ENCODE measurements at places on chromosomes 6 and 20.
A peak's percentile ranks its signal among the peaks of the same experiment; 100 is the strongest.

- DNase-seq: peak; percentile 12
These were observed 125.8 kb downstream of the MRPL14 start for GRCh38 chr6:44001318-44002066.

DNA sequence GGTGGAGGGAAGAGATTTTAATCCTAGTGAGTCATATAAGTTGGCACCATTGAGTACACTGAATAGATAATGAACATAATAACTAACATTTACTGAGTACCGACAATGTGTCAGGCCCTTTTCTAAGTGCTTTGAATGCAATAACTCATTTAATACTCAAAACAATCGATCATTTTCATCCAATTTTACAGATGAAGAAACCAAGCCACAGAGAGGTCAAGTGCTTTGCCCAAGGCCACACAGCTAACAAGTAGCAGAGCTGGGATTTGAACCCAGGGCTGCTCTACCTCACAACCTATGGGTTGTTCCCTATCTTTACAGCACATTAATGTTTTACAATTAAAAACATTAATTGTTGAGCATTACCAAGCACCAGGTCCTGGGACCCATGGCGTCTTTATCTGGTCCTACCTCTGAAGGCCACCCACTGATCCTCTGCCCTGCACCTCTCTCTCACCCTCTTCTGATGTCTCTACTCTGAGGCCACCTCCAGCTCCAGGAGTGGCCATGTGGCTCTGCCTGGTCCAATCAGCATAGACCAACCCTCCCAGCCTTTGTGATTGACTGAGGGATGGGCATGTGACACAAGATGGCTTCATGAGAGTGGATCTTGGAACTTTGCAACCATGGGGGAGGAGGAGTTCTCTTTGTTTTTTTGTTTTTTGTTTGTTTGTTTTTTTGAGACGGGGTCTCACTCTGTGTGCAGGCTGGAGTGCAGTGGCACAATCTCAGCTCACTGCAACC lies 83.9 kb downstream of the KCNB1 start:
- no peak for DNase-seq

DNA sequence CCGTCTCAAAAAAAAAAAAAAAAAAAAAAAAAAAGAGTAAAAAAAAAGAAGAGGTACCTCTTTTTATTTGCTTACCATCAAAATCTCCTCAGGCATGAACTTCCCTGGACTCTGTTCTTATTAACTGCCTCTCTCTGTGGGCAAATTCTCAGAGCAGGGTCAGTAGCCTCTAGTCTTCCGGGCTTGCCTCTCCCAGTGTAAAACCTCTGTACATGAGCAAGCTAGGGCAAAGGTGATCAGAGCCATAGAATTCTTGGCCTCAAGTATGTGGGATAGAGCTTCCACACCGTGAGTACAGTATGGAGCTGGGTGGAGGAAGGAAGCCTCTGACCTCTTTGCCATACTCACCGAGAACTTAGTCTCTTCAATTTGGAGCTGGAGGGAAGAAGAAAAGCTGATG lies 58.5 kb downstream of the TRPC4AP start:
- no peak for DNase-seq

DNA sequence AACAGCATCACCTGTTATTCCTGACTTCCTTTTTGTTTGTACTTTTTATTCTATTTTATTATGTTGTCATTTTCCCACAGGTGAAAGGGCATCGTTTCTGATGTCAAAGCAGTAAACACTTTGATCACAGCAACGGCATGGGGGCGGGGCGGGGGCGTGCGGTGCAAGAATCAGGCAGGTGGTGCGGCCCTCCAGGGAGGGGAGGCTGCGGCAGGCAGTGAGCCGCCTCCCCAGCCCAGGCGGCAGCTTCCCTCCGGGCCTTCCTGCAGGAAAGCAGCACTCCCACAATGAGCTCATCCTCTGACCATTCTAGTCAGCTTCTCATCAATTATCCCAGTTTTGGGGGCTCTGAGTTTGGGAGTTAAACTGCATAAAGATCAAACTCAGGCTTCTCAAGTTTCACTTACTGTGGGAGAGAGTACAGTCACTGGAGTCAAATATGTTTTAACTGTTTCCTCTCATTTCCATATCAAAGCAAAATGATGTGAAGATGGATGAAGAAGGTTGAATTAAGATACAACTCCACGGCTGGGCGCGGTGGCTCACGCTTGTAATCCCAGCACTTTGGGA lies 608.4 kb upstream of the AGPAT4 start:
- no peak for DNase-seq

DNA sequence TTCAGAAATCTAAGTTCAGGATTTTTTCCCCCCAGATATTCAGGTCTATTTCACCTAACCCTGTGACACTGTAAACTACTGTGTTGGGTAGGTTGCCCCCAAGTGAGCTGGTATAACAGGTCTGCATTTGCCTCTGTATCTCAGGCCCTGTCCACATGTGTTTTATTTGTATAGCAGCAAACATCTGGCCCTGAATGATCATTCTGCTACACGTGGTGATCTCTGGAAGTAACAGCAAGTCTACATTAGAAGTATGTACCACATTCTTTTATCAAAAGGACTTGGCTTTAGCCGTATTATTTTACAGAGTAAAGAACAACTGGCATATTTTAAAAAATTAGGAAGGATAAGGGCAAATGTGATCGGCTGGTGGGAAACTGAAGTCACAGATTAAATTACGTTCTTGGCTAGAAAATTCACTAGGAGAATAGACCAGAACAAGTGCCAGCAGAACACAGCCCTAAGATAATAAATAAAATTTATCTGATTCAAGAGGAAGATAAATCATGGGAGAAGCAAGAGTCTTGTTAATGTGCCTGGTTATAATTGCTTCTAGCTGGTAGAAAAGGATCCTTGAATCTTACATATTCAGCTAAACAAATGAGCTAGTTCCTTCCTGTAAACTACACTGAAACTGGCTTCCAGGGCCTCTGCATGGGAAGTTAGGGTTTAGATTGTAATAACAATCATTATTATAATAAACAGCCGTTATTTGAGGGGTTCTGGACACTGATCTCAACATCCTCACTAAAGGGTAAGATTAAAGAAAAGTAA lies 192.1 kb downstream of the SAMD5 start:
- no peak for DNase-seq

- DNase-seq: no peak
These were observed 253.6 kb upstream of the RAB32 start for GRCh38 chr6:146289816-146290588.

DNA sequence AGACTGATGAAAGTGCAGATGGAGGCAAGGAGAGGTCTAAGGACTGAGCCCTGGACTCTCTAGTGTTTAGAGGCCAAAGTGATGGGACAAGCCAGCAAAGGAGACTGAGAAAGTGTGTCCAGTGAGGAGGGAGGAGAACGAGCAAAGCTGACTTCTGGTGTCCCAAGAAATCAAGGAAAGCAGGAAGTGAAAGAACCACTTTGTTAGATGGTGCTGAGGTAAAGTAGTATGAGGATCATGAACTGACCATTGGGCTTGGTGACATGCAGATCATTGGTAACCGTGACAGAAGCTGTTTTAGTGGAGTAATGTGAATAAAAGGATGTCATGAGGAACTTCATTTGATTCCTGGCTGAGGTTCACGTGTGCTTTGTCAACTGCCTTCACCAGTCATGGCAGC lies 108.4 kb downstream of the SLX4IP start:
- DNase-seq: no peak

DNA sequence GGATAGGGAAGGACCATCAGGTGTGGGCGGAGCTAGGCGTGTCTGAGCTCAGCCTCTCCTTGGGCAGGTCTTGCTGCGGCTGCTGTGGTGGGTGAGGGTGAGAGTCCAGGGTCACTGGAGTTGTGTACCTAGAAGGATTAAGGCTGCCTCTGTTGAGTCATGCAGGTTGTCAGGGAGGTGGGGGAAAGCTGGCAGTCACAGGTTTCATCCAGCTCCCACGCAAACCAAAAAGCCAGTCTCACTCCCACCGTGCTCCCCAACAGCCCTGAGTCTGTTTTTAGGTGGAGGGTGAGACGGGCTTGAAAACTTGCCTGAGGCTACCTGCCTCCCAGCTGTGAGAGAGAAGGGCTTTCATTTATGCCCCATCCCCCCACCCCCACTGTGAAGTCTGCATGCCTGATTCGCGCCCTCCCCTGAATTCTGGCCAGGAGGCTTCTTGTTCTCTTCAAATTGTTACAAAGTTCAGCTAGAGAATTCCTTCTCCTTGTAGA lies 161.5 kb downstream of the MYLK4 start:
- DNase-seq: no peak

- DNase-seq: peak; percentile 54
These were observed 9.1 kb upstream of the MAPK13 start for GRCh38 chr6:36120979-36121786.
